Non-pigmented ciliary epithelial cell (primary cell): ENCODE measurements at places on chromosomes 13 and 19.

- no peak for DNase-seq
These were observed 36.9 kb downstream of the KCNC3 start for GRCh38 chr19:50292216-50292827.

- DNase-seq: no peak
These were observed 6.0 kb downstream of the SLC5A5 start for GRCh38 chr19:17877696-17878095.

- DNase-seq: no peak
These were observed at the start of gene RYR1 for GRCh38 chr19:38433268-38433733. TSS of gene RYR1 (plus strand) at chr19:38433691. CDS start at chr19:38433830, 139 bp downstream.

DNA sequence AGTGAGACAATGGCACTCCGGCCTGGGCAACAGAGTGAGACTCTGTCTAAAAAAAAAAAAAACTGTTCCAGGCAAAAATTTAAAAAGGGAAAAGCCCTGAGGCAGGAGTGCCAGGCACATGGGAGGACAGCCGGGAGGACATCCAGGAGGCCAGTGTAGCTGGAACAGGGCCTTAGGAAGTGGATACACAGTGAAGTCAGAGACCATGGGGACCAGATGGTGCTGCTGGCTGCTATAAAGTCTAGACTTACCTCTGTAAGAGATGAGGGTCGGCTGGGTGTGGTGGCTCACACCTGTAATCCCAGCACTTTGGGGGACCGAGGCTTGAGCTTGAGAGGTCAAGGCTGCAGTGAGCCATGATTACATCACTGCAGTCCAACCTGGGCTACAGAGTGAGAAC is 15.0 kb downstream of the HAS1 start:
- no peak for DNase-seq

DNA sequence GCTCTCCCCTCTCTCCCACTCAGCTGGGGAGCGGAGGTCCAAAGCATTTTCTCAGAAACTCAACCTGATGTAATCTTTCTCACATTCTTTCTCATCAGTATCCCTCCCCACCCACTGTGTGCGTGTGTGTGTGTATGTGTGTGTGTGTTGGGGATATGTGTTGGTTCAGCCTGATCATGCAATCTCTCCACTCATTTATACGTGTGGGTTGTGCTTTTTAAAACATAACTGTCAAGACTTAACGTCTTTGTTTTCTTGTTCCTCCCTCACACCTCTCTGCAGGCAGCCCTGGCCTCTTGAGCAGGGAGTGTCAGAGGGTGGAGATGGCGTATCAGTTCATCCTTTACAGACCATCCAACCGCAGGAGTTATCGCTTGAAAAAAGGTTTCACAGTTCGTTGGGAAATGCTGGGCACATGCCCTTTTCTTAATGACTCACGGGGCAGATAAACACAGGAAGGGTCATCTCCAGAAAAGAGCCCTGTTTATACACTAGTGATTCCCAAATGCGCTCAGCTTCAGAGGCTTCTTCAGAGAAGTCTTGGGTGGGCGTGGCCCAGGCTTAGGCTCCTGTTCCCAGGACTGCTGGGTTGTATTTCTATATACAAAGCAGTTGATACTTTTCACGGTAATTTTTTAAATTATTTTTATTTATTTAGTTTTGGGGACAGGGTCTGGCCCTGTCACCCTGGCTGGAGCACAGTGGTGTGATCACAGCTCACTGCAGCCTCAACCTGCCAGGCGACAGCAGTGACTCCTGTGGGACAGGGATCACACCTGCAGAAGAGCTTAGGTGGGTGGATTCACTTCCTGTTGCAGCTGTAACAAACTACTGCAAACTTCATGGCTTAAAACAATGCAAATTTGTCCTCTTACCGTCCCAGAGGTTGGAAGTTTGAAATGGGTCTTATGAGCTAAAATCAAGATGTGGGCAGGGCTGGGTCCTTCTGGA is 60.3 kb downstream of the CCDC70 start:
- DNase-seq: no peak

DNA sequence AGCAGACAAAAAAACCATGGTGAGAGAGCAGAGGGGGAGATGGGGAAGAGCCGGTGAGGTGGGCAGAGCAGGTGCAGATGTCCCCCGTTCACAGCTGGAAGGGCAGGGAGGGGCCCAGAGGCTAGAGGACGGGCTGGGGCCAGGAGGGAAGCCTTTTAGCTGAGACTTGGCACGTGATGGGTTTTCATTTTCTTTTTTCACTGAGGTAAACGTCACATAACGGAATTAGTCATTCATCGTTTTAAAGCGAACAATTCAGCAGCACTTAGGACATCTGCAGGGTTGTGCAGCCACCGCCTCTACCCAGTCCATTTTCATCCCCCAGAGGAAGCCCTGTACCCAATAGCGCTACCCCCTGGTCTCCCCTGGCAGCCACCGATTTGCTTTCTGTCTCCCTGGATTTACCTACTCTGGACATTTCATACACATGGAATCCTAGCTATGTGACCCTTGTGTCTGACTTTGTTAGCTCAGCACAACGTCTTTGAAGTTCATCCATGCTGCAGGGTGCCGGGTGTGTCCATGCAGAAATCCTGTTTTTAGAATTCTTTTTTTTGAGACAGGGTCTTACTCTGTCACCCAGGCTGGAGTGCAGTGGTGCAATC is 16.0 kb upstream of the EMC10 start:
- DNase-seq: no peak

DNA sequence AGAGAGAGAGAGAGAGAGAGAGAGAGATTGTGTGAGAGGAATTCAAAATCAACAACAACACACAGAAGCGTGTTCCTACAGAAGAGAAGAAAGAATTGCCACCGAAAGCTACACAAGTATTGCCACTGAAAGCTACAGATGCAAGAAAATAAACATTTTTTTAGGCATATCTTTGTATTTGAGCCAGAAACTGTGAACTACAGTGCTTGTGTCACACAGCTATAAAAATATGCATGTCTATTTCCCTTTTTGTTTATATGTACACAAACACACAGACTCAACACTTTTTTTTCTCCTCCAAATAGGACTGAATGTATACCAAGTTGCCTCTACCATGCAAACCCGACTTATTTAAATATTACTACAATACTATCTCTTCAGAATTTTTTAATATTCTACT is 290.4 kb downstream of the SLITRK5 start:
- no peak for DNase-seq

- DNase-seq: no peak
These were observed 161.6 kb downstream of the KDM4B start for GRCh38 chr19:5130371-5131030.

DNA sequence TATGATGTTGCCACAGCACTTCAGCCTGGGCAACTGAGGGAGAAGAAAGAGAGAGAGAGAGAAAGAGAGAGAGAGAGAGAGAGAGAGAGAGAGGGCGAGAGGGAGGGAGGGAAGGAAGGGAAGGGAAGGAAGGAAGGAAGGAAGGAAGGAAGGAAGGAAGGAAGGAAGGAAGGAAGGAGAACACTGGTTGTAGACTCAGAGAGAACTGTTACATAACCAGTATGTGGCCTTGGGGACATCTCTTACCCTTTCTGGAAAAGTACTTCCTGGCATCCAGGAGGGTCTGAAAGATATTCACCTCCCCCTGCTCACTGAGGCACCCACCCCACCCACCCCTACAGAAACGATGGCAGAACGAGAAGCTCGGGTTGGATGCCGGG is 2.7 kb upstream of the ARHGEF1 start:
- DNase-seq: no peak

- DNase-seq: no peak
These were observed 16.0 kb upstream of the GTF2F2 start for GRCh38 chr13:45104261-45104660.

GRCh38 chr13:45331123-45331619 is 9.8 kb downstream of the TPT1 start:
- DNase-seq: no peak

DNA sequence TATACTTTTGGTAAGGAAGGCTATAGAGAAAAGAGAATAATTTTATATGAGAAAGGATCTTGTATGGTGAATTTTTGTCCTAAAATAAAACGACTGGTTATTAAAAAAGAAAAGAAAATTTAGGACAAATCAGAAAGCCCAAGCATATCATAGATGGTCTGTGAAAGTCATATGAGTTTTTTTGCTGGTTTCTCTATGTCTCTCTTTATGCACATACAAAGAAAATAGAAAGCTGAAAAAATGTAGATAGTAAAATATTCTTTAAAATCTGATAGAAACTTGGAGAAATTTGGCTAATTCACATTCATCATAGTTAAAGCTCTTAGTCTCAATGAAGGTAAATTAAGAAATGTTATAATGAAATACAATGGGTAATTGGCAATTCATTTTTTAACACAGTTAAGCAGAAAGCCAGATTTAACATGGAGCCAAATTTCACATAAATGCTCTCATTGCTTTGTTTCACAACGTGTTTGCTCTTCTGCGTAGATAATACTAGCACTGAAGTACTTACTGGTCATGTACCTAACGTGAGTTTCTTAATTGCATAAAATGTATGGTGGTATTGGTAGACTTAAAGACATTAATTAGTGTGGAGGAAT is 621.5 kb upstream of the ATXN8OS start:
- no peak for DNase-seq

GRCh38 chr19:50791594-50792271 is 1.5 kb downstream of the ACP4 start:
- no peak for DNase-seq

- no peak for DNase-seq
These were observed 145.8 kb downstream of the SLC7A1 start for GRCh38 chr13:29449726-29450125.
